NCI-H82 (cell line): ENCODE measurements at places on chromosomes 13 and 19.

DNA sequence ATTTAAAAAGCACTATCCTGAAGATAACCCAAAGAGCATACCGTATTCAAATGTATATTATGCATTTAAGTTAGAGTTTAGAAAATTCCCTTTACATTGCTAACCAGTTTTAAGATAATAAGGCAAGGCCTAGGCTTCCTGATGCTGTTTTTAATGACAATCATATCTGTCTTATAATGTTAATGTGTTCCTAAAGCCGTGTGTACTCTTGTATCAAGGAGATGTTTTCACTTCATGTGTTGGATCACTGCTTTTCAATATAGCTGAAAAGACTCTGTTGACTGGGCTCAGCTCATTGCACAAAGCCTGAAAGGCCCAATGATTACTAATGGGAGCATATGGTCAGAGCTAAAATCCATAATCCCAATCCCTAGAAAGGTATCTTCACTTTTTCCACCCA, 81.6 kb downstream of the DACH1 start:
- DNase-seq = peak; percentile 87

DNA sequence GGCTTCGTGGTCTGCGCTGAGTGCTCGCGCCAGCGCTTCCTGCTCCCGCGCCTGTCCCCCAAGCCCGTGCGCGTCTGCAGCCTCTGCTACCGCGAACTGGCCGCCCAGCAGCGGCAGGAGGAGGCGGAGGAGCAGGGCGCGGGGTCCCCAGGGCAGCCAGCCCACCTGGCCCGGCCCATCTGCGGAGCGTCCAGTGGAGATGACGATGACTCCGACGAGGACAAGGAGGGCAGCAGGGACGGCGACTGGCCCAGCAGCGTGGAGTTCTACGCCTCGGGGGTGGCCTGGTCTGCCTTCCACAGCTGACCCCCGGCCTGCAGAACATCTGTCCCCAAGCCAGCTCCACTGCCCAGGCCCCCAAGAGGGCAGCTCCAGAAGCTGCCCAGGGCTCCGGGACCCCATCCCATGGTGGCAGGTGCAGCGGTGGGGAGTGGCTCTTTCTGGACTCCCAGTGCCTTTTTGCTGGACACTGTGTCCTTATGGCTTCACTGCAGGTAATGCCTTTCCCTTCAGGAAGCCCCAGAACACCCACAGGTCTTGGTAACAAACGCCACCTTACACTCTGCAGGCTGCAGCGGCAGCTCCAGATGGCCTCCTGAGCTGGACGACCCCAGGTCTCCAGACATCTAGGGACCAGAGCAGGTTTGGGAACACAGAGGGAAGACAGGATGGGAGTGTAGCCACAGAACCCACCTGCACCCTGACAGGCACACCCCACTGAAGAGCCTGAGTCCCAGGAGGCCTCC, 9.3 kb downstream of the PLEKHF1 start:
- no peak for DNase-seq

GRCh38 chr19:38718747-38719543, 25.3 kb downstream of the CAPN12 start:
- peak; percentile 39 for DNase-seq

DNA sequence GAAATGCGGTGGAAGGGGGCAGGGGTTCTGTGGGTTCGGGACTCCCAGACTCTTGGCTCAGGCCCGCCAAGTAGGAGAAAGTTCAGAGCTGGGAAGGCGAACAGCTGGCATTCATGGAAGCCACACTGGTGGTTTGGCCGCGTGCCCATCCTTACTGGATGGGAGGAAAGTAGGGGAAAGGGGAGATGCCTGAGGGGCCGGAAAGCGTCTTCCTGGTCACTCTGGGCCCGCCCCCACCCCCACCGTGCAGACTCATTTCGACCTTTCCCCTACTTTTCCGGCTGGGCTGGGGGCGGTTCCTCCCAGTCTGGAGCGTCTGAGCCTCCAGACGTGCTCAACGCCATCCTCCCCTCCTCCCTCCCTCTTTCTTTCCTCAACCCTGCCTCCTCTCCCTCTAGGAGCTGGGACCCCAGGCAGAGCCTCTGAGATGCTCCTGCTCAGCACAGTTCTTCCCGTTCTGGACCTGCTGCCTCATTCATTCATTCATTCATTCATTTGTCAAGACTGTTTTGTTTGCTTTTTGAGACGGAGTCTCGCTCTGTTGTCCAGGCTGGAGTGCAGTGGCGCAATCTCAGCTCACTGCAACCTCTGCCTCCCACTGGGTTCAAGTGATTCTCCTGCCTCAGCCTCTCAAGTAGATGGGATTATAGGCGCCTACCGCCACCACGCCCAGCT, 3.5 kb downstream of the ANGPTL4 start:
- peak; percentile 61 for DNase-seq

DNA sequence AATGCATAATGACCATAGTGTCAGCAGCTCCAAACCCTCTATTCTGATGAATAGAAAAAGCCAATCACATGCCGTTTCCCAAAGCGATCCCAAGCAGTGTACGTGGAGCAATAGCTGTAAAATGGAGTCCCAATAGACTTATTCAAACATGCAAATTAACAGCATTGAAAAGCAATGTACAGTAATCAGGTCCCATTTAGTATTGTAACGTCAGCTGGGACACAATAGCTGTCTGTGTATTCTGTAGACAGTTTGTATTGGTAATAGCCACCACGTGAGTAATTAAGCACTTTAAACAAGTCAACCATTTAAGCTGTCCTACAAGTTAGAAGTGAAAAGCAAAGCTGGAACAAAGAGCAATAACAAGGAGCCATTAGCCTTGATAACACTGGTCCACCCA, 698.2 kb downstream of the PCDH17 start:
- no peak for DNase-seq

GRCh38 chr19:15701757-15702533, 25.9 kb upstream of the OR10H2 start:
- DNase-seq = no peak

DNA sequence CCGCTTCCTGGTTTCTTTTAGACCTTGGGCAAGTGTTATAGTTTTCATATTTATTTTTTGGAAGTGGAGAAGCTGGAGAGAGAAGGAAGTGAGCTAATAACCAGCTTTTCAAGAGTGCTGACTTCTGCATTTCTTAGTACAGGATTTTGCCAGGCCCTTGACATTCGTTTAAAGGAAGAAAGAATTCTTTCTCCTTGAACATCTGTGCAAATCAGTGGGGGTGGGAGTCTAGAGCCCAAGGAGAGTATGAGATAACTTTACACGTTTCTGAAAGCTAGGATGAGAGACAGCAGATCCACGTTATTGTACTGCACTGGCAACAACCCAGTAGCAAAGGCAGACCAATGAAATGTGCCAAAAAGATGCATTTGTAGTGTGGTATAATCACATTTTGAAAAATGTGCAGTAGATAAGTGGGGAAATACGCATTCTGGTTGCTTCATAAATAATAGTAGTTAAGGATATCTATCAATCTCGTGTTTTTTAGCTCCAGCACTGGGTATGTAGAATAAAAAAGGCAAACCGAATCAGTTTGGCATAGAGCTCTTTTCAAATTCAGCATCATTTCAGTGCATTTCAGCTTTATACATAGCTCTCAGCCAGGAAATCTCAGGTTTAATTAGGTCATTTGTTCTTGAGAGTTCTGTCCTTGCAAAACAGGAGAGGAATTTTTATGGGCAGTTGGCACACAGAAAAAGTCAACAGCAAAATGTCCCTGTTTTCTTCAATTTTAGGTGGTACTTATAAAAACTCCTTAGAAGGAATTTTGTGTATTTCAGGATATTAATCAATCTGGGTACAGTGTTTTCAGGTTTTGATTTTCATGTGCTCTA, 4.3 kb downstream of the RNF113B start:
- no peak for DNase-seq

GRCh38 chr13:59774491-59774971, 389.2 kb downstream of the DIAPH3 start:
- DNase-seq = peak; percentile 33

DNA sequence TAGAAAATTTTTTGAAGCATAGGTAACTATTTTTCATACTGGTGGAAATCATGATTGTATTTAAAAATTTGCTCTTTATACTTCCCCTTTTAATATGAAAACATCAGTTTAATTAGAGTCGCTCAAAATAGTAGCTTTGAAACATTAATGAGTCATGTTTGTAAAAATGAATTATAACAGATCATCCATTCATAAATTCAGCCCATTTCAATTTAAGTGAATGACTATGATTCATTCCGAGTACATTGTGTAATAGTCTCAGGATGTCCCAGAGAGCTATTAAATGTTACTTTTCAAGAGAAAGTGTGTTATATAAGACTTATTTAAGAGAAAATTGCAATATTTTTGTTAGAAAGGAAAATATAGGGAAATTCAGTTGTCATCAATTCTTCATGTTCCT, 111.0 kb downstream of the FNDC3A start:
- DNase-seq = no peak

DNA sequence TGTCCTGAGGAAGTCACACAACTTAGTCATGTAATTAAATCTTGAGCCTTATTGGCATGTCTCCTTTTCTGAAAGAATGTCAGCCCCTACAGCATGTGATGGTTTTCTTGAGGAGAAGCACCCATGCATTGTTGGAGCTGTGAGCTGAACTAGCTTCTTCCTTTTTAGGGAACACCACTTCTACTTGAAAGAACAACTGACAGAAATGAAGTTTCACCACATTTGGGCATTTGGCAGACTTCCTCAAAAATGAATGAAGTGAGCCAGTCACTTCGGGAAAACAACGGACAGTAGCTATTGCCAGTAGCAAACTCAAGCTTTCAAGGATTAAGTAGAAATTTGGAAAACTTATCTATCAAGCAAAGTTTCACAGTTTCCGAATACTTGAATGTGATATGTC, 1351.3 kb downstream of the EFNB2 start:
- DNase-seq = no peak

DNA sequence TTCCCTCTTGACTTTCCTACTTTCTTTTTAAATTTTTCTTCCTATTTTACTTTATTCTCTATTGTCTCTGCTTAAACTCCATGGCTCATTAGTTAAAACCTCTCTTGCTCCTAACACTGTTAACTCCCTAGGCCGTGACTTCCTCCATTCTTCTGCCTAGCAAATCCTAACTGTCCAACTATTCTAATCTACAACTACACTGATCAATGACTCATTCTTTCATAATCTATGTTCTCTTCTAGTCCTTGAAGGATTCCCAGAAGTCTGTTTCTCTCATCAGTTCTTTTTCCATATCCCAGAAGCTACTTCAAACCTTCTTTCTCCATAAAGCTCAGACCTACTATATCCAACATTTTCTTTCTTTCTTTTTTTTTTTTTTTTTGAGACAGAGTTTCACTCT, 66.9 kb downstream of the MICU2 start:
- DNase-seq = no peak

GRCh38 chr13:80504453-80504852, 163.5 kb upstream of the SPRY2 start:
- DNase-seq = no peak

DNA sequence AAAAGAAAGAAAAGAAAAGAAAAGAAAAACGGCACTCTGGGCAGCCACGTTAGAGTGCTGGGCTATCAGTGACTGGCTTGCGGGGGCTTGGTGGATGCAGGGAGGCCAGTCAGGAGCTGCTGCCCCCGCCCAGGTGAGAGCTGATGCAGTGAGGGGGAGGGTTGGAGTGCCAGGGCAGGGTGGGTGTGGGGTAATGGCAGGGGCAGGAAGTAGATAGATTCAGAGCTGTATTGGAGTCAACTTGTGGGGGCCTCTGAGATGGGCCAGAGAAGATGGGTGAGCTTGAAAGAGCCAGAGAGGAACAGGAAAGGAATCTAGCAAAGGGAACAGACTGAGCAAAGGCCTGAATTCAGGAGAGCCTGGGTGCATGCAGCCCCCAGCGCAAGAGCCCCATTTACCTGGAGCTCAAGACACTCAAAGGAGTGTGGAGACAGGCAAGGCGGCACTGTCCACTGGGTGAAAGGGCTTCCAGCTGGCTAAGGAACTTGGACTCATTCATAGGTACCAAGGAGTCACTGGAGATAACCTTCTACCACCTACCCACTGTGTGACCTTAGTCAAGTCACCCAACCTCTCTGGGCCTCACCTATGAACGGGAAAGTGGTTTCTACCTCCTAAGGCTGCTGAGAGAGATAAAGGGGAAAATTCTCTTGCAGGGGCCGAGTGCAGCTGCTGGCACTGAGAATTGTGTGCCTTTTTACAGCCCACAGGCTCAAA, 20.2 kb downstream of the VSTM2B start:
- no peak for DNase-seq

GRCh38 chr13:40535345-40535836, 131.1 kb downstream of the FOXO1 start:
- no peak for DNase-seq

DNA sequence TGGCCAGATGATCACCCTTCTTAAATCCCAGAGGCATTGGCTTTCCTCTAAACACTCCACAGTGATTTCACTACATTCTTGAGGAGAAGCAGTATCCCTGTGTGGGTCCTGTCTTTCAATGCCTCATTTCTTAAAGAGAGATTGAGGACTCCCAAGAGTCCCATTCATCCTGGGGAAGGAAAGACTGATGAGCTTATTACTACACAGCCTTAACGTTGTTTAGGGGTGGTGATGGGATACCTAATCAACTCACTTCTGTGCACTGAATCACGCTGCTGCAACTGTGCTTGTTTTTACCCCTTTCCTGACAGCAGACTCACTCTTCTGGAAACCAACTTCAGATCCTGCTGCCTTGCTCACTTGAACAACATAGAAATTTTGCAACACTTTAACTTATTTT, 203.1 kb downstream of the RGCC start:
- DNase-seq = no peak

GRCh38 chr13:75174481-75174880, 307.5 kb downstream of the TBC1D4 start:
- DNase-seq = no peak

DNA sequence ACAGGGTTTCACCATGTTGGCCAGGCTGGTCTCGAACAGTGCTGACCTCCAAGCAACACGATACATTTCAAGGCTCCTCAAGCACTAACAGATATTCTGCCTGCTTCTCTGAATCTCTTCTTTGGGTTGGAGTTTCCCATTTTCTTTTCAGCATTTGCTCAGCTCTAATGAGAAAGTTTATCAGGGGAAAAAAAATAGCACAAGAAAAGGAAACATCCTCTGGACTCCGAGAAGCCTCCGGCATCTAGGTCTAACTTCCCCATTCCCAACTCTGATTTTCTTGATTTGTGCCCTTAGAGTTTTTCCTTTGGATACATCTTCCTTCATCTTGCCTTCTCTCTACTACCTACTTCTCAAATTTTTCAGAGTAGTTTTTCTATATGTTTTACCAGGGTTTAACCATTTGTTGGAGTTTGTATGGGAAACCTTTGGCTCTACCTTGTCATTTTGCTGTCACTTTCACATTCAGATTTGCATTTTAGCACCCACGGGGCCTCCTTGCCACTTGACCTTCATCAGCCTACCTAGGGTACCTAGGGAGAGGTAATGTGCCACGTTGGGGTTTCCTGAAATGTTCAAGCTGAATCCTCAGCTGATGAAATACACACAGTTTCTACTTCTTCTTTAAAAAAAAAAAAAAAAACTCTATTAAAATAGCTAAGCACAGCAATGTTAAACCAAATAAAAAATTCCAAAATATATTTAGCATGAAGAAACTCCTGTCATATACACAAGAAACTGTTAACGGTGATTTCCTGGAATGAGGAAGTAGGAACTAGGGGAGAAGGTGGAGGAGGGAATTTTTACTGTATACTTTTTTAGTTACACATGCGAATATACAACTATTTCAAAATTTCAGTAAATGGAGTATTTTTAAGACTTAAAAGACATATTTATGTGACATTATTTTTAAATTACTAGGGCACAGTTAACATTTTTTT, 5.1 kb upstream of the USP12 start:
- DNase-seq = no peak
